Smooth muscle cell of the pulmonary artery (primary cell): ENCODE measurements at places on chromosomes 1 and 21. TPM values are rescaled to one million over a fixed set of nuclear protein-coding genes. Genes with fewer than 3 reads are reported as not detected.

Gene CFH
- 317 and 365 TPM in 2 replicates for total RNA-seq

Gene CD34
- 0.13 and 0.39 TPM in 2 replicates for total RNA-seq

Gene OLFM3
- not detected in 2 replicates for total RNA-seq

Gene HES2
- 0.26 and 0.59 TPM in 2 replicates for total RNA-seq

Gene KTI12
- 10.1 and 11.9 TPM in 2 replicates for total RNA-seq

Gene RAB25
- not detected in 2 replicates for total RNA-seq

Gene PPM1J
- 1.0 and 1.5 TPM in 2 replicates for total RNA-seq

Gene TNFRSF18
- not detected in 2 replicates for total RNA-seq

Gene NCMAP
- total RNA-seq = not detected in 2 replicates

Gene OR2T29
- total RNA-seq = not detected in 2 replicates

Gene HFM1
- 0.03 and 0.20 TPM in 2 replicates for total RNA-seq

Gene CRYAA
- not detected in 2 replicates for total RNA-seq

Gene BEST4
- 0.07 and 0.20 TPM in 2 replicates for total RNA-seq

Gene SLAMF7
- not detected in 2 replicates for total RNA-seq

Gene SYTL1
- total RNA-seq = 0.07 TPM in 2 replicates

Gene FASLG
- total RNA-seq = not detected in 2 replicates

Gene TFAP2E
- 0.13 and 0.33 TPM in 2 replicates for total RNA-seq

Gene WNT3A
- not detected in 2 replicates for total RNA-seq

Gene INTS11
- total RNA-seq = 50.6 and 66.8 TPM in 2 replicates

Gene SNX7
- 29.2 and 37.7 TPM in 2 replicates for total RNA-seq

Gene SERTAD4
- total RNA-seq = 13.6 and 22.2 TPM in 2 replicates

Gene MYOG
- not detected in 2 replicates for total RNA-seq

Gene HSD17B7
- total RNA-seq = 19.5 and 19.8 TPM in 2 replicates

Gene NEK2
- 2.5 and 8.5 TPM in 2 replicates for total RNA-seq

Gene C1QA
- not detected in 2 replicates for total RNA-seq

Gene LRRC38
- total RNA-seq = 0.07 TPM in 1 of 2 replicates, not detected in the other

Gene PIP5K1A
- total RNA-seq = 66.9 and 68.2 TPM in 2 replicates

Gene LIPI
- total RNA-seq = not detected in 2 replicates

Gene GUCA2A
- total RNA-seq = not detected in 2 replicates

Gene SLC30A2
- total RNA-seq = not detected in 2 replicates

Gene MECR
- total RNA-seq = 14.4 and 21.3 TPM in 2 replicates

Gene BRWD1
- total RNA-seq = 49.5 and 56.2 TPM in 2 replicates

Gene NOS1AP
- 0.20 TPM in 1 of 2 replicates, not detected in the other for total RNA-seq

Gene MTF1
- total RNA-seq = 6.6 and 6.9 TPM in 2 replicates

Gene PADI4
- not detected in 2 replicates for total RNA-seq

Gene LCE3D
- total RNA-seq = not detected in 2 replicates

Gene FCAMR
- total RNA-seq = not detected in 2 replicates

Gene C1QB
- not detected in 2 replicates for total RNA-seq

Gene SLC35F3
- 0.23 TPM in 1 of 2 replicates, not detected in the other for total RNA-seq

Gene INAVA
- total RNA-seq = 0.03 and 0.07 TPM in 2 replicates

Gene C1orf210
- total RNA-seq = not detected in 2 replicates

Gene GPATCH3
- total RNA-seq = 7.6 and 8.5 TPM in 2 replicates

Gene FAM151A
- not detected in 2 replicates for total RNA-seq

Gene C1orf185
- not detected in 2 replicates for total RNA-seq

Gene RGS18
- total RNA-seq = 0.07 TPM in 1 of 2 replicates, not detected in the other

Gene NUF2
- total RNA-seq = 2.4 and 7.0 TPM in 2 replicates

Gene DEPDC1
- total RNA-seq = 3.2 and 9.0 TPM in 2 replicates

Gene EPHA10
- not detected in 2 replicates for total RNA-seq

Gene IVL
- not detected in 2 replicates for total RNA-seq

Gene MYCL
- 0.33 and 1.4 TPM in 2 replicates for total RNA-seq

Gene ZFP69B
- total RNA-seq = 1.8 and 3.7 TPM in 2 replicates

Gene CLDN17
- total RNA-seq = not detected in 2 replicates

Gene MX1
- 3.1 and 6.6 TPM in 2 replicates for total RNA-seq

Gene EPRS1
- 172 and 186 TPM in 2 replicates for total RNA-seq
